ENCODE measurements at places on chromosomes 12 and 14.

- DNase-seq: no peak
Observed at GRCh38 chr14:34858765-34859164, 16.4 kb downstream of the BAZ1A start.

DNA sequence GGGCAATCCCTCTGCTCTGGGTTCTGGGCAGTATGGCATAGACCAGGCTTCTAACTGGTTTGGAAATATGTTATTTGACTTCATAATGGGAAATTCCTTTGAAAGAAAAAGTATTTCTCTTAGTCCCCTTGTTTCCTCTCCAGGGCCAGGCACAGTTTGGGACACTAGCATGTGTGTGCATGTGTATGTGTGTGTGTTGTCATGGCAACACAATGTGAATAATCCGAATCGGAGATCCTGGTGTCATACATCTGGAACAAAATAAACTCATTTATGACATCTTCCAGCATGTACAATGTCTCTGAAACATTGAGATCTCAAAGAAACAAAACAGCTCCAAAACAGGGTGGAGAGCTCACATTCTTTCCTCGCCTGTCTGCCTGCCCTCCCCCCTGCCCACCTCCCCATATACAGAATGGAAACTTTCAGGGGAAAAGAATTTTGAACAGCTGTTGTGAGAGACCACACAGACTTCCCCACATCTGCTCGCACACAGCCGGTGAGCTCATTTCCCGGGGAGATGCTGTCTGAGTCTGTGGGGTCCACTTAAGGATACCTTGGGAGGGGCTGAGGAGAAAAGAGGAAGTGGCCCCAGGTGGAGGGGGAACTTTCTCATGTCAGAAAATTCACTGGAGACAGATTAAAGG, 55.5 kb upstream of the PARP11 start:
- no peak for DNase-seq

DNA sequence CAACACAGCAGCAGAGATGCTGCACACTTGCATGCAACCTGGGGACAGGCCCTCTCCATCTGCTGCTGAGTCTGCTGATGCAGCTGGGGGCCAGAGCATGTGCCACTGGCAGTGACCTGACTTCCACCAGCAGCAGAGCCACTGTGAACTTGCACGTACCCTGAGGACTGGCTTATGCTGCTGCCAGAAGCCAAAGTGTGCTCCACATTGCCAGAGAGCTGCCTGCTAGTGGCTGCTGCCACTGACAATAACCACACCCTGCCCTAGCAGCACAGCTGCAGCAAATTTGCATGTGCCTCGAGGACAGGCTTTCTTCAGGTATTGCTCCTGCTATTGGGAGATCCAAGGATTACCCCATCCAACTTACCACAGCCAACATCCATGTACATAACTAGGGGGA, 4.5 kb upstream of the PRR4 start:
- no peak for DNase-seq

DNA sequence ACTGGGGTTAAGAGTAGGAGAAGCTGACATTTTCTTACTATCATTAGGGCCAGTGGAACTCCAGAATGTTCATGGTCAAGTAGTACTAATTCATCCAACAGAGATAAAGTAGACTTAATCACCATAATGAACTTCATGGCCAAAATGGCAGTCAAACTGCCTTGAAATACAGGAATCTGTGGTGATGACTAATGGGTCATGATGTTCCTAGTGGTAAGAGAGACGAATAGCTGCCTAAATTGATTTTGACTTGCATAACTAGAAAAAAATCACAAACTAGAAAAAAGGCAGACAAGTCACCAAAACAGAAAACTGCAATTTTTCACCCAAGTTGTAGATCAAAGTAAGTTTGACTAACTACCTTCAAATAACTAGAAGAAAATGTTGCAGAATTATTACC, 138.5 kb downstream of the MGAT4C start:
- DNase-seq: no peak

DNA sequence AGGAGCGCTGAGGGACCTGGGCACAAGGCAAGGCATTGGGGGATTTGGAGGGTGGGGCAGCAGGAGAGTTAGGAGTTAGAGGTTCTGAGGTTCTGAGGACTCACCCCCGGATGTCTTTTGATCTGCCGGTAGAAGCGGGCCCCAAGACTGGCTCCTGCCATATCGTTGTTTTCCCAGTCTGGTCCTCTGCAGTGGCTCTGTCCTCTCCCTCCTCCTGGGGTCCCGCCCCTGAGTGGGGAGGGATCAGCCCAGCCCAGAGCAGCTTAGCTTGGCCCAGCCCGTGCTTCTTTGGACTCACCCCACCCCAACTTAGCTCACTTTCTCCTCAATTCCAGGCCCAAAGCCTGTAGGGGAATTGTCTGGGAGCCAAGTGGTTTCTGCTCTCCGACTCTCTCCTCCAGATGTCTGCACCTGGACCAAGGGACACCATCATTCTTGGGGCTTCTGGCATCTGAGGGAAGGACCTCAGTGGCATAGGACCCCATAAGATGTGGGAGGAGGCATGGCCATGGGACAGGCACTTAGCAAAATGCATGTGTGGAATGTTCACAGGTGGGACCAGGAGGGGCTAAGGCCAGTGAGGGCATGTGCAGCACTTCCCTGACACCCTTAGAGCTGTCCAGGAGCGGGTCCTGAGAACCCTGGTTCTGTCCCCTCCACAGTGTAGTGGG, 7.5 kb downstream of the SHMT2 start:
- no peak for DNase-seq

DNA sequence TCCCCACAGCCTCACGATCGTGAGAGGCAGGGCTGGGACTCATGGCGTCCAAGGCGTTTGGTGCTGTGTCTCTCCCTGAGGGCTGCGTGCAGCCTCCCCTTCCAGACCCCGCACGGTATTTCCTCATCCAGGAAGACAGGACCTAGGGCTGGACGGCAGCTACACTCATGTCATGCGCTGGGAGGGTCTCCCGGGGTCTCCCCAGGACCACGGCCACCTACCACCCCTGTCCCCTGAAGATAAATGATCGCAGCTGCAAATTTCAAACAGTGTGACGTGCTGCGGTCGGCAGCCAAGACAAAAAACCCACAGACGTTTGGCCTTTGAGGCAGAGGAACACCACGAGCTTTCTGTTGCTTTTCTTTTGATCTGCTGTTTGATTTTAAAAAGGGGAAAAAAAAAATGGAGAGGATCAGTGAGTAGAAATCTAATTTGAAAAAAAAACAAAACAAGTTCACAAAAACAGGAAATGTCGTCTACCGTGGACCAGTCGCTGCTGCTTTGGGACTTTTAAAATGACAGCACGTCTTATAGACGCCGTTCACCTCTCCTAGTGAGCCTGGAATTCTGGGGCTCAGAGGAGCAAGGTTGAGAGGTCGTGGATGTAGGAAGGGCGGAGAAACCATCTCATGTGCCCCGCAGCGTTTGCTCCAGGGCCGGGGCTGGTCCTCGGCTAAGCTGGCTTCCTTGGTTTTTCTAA, 237.6 kb downstream of the SLC41A2 start:
- peak; percentile 50 for DNase-seq

GRCh38 chr14:95252219-95252618, 67.5 kb downstream of the CLMN start:
- no peak for DNase-seq

DNA sequence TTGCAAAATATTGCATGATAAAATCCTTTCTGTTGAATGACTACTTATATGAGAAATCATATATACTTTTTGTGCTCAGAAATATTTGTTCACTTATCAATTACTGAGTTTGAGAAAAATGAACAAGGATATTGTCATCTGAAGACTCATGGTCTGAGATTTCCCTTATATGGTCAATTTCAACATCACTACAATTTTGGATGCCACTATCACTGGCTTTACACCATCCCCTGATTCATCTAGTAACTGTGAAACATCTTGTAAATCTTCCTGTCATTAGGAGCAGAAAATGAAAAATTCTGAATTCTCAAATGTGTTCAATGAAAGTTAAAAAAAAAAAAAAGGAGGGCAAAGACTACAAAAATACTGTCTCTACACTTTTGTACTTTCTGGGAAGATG, 21.8 kb upstream of the GXYLT1 start:
- no peak for DNase-seq

- DNase-seq: peak; percentile 35
Observed at GRCh38 chr12:132560614-132561426, 49.6 kb downstream of the LRCOL1 start.

GRCh38 chr14:100603341-100604120, 16.3 kb upstream of the BEGAIN start:
- DNase-seq: no peak

DNA sequence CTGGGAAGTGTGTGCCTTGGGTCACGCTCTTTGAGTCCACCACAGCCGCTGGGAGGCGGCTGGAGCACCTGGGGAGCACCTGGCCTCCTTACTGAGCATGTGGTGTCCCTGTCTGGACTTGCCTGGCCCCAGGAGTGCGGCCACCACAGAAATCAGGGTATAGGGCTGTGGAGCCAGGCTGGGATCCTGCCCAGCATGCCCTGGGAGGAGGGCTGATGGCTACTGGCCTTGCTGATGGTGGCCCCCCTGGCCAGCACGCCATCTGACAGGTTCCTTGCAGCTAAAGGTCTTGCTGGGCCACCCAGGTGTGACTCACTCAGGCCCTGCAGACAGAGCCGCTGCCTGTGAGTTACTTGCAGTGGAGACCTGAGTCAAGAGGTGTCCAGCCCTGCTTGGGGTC, 6.0 kb downstream of the ULK1 start:
- no peak for DNase-seq

All from central memory CD8-positive, alpha-beta T cell (primary cell).